Osteocyte (in vitro differentiated cells): ENCODE measurements at places on chromosomes 12 and 14. TPM values are rescaled to one million over a fixed set of nuclear protein-coding genes. Genes with fewer than 3 reads are reported as not detected.
A peak's percentile ranks its signal among the peaks of the same experiment; 100 is the strongest.

GRCh38 chr12:31742891-31743290 lies 14.1 kb upstream of the AMN1 start:
- H3K4me3 ChIP-seq = no peak overlapping the region
- no peaks in the 10 kb centered on the region for H3K36me3 ChIP-seq
- no peak for DNase-seq
- peaks cover 14% of the 10 kb centered on the region for H3K4me1 ChIP-seq
- no peak overlapping the region for H3K27ac ChIP-seq

GRCh38 chr14:103259801-103260628 lies 74.0 kb upstream of the EIF5 start:
- peaks cover 15% of the 10 kb centered on the region for H3K4me1 ChIP-seq
- H3K4me3 ChIP-seq = peak overlapping the region; percentile 78
- no peak for DNase-seq
- no peaks in the 10 kb centered on the region for H3K36me3 ChIP-seq
- peak overlapping the region; percentile 93 for H3K27ac ChIP-seq
- peaks cover 26% of the 10 kb centered on the region for H3K27me3 ChIP-seq

- DNase-seq = no peak
- no peaks in the 10 kb centered on the region for H3K27me3 ChIP-seq
- no peak overlapping the region for H3K4me3 ChIP-seq
- H3K4me1 ChIP-seq = peaks cover 38% of the 10 kb centered on the region
- H3K27ac ChIP-seq = peak overlapping the region; percentile 79
These were observed 245.6 kb upstream of the RGS6 start for GRCh38 chr14:71686677-71687076.

The CNTN1 gene
- 1.6 and 1.8 TPM in 2 replicates for total RNA-seq

The KRT3 gene
- not detected in 2 replicates for total RNA-seq
